NCI-H1417 (cell line): ENCODE measurements at places on chromosomes 6 and 20.

DNA sequence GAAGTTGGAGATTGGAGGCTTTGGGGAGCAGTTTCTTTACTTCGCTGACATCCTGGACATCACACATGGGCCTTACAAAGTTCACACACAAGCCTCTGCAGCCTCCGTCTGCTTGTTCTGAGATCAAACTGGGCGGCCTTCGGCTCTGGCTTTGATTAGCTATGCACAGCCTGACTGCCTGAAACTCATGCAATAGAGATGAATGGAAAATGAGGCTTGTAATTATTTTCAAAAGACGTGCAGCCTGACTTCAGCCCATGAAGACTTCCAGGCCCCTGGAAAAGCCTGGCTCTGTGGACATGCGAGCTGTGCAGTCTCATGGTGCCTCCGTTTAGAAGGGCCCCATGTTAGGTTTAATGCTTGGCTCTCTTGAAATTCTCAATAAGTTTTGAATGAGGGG is 480.5 kb upstream of the SULF2 start:
- no peak for DNase-seq

DNA sequence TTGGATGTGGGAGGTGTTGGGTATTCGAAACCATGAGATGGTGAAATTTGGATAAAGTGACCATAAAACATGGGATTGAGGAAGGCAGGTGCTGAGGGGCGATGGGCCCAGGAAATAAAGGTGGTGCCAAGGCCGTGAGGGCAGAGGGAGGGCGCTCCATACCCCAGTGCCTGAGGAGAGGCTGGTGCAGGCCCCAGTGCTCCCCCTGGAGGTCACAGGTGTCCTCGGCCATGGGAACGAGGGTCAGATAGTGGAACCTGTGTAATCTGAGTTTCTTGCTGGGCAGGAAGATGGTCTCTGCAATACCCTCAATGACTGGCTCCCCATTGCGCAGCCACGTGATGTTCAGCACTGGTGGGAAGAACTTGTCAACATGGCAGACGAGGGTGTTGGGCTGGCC is 16.2 kb downstream of the HLA-DPB1 start:
- no peak for DNase-seq

DNA sequence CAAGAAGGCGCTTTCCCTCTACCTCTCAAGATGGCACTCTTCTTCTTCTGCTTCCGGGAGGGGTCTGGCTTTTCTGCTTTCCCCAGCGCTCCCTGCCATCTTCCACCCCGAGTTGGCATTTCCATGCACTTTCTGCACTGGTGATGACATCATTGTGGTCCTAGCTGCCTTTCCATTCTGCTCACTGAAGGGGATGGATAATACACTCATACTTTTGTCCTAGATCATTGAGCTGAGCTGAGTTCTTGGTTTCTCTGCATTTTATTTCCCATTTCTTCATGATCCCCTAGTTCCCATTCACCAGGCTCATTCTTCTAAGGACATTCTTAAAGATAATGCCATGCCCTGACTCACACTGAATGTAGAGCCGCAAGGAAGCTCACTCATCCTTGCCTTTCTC is 96.7 kb downstream of the EDN1 start:
- no peak for DNase-seq

DNA sequence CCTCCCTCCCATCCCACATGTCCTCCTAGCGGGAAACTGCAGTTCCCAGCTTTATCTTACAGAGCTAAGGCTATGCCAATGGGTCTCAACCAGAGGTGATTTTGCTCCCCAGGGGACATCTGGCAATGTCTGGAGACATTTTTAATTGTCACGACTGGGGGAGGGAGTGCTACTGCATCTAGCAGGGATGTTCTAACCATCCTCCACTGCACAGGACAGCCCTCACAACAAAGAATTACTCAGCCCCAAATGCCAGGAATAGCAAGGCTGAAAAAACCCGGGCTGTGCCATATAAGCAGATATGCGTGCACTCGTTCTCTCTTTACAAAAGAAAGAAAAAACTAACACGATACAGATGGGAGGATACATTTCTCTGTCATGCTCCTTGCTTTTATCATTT is 8.5 kb downstream of the MRPS18A start:
- no peak for DNase-seq

GRCh38 chr6:16503241-16503775 is 258.0 kb downstream of the ATXN1 start:
- DNase-seq: no peak

- no peak for DNase-seq
Observed at GRCh38 chr6:33164665-33165373, 27.4 kb downstream of the COL11A2 start.

GRCh38 chr6:101912311-101912710 is 518.8 kb downstream of the GRIK2 start:
- DNase-seq: no peak

DNA sequence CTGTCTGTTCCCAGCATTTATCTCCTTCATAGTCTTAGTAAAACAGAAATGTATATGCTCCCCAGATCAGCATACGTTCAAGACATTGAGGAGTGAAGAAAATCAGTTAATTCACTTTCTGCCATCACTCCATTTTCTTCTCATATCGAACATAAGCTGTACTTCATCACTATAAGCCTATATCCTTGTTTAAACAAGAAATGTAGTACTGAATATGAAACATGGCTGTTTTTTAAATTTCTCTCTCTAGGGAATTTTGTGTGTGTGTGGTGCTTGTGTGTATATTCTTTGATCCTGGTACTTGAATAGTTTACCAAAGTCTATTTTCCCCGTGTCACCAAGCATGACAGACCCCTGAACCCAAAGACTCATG is 107.1 kb downstream of the HFE start:
- no peak for DNase-seq
